Lower leg skin (tissue), 4 donors: ENCODE measurements at places on chromosomes 12 and 14. TPM values are rescaled to one million over a fixed set of nuclear protein-coding genes. Genes with fewer than 3 reads are reported as not detected.

DGLUCY gene
- total RNA-seq, result 27.8 TPM

KSR2 gene
- 0.46 TPM for total RNA-seq

CLEC2A gene
- 80.5 TPM for total RNA-seq

FOXG1 gene
- total RNA-seq, result not detected

KMT2D gene
- 169 TPM for total RNA-seq

PMEL gene
- 36.6 TPM for total RNA-seq
